ENCODE measurements at places on chromosomes 6 and 20.

- DNase-seq, result no peak
Measured at GRCh38 chr6:32224696-32225095, 829 bp upstream of the NOTCH4 start.

- no peak for DNase-seq
Measured at GRCh38 chr6:166770216-166771116, 143.4 kb upstream of the RPS6KA2 start.

- no peak for DNase-seq
Measured at GRCh38 chr6:139920776-139921100, 546.3 kb upstream of the CITED2 start.

GRCh38 chr20:44601801-44602204 lies 19.4 kb downstream of the PKIG start:
- DNase-seq, result peak; percentile 56

GRCh38 chr6:163296835-163297519 lies 117.5 kb upstream of the QKI start:
- DNase-seq, result no peak

GRCh38 chr6:3316331-3316730 lies 57.6 kb downstream of the PSMG4 start:
- no peak for DNase-seq

- no peak for DNase-seq
Measured at GRCh38 chr6:15304337-15305042, 58.6 kb downstream of the JARID2 start.

DNA sequence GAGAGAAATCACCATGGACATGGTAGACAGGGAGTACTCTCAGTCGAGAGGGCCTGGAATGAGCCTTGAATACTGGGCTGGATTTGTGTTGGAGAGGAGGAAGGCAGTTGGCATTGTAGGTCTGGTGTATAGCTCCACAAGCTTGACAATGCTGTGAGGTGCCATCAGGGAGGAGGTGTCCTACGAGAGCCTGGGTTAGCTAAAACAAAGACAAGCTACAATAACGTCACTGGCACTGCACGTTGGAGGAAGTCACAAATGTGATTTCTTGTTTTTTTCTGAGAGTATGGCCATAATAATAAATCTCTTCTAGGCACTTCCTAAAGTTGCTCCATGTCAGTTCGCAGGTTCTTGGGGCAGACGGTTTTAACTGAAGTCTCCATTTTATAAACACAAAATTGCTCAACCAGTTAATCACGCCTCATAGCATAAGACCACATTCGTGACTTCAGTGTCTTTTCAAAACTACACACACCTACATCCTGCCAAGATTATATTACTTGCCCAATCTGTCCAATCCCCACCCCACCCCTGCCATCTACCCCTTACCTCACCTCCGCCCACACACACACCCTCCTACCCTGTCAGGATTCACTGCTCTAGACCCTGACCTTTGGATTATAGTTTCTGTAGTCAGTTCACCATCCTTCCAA lies 4.4 kb upstream of the HLA-DMB start:
- DNase-seq, result no peak

- no peak for DNase-seq
Measured at GRCh38 chr20:57837208-57838035, 127.6 kb upstream of the PMEPA1 start.

DNA sequence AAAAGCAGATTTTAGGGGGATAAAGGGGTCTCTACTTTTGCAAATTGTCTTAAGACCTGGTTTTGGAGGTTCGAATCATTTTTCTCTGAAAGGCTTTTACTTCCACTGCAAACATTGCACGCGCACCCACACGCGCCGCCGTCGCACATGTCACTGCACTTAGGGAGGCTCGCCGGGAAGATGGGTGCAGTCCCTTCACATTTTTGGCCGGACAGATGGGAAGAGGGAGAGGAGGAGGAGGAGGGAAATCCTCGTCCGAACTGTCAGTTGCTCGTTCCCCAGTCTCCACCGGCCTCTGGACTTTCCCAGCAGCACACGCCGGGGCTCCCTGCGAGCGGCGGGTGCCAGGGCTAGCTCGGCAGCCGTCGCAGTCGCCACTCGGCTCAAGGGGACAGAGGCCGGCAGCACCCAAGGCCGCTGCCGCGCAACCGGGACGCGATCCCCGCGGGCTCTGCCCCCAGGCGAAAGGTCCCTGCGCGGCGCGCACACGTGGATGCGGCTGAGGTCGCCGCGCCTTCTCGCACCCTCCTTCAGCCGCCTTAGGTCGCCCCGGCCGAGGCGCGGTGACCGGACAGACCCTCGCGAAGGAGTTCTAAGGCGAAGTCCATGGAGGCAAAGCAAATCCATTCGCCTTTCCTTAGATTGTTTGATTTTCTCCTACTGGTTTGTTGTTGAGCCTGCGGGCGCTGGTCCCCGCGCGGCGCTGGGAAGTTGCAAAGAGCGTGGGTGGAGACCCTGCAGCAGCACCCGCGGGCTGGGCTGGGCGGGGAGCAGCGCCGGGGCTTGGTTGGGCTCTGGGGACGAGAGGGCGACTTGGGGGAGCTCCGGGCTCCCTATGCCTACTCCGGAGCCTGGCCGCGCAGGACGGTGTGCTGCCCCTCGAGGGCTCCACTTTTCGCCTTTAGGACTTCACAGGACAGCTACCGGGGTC lies 1.2 kb downstream of the MYB start:
- DNase-seq, result no peak

DNA sequence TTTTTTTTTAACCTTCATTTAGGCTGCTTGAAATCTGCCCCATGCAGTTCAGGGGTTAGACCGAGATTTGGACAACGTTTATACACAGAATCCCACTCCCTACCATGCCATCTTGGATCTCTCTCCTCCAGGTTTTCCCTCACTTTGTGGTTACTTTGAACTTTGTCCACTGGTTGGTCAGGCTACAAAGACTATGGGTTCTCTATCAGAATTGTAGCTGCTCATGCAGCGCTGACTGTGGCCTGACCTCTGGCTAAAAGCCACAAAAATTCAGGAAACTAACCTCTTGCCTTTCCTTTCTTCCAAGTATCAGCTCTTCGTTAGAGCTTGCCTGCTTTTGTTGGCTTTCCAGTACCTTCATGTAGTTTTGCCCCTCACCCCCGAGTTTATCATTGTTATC lies 44.9 kb upstream of the KCNG1 start:
- no peak for DNase-seq

GRCh38 chr6:80637312-80637711 lies 530.8 kb downstream of the BCKDHB start:
- no peak for DNase-seq

DNA sequence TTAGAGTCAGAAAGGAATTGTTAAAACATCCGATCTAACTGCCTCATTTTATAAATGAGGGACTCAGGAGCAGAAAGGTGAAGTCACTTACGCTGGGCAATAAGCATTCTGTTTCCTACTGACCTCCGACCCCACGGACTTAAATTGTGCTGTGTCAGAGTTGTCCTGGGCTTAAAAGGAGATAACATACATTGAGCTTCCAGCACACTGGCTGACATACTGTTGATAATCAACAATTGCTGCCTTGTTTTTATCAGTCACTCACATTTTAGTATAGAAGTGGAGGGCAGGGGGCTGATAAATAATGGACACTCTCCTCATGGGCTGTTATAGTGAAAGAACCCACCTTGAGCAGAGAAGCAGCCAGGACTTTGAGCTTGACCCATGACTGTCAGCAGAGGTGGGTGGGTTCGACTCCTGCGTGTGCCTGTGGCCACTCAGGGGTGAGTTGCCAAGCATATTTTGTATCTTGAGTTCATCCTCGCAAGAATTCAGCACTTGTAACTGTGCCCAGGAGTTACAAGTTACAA lies 166.5 kb upstream of the JARID2 start:
- no peak for DNase-seq

GRCh38 chr6:11324453-11325015 lies 92.1 kb upstream of the NEDD9 start:
- no peak for DNase-seq
